Fibroblast of mammary gland (primary cell): ENCODE measurements at places on chromosomes 12 and 14.

DNA sequence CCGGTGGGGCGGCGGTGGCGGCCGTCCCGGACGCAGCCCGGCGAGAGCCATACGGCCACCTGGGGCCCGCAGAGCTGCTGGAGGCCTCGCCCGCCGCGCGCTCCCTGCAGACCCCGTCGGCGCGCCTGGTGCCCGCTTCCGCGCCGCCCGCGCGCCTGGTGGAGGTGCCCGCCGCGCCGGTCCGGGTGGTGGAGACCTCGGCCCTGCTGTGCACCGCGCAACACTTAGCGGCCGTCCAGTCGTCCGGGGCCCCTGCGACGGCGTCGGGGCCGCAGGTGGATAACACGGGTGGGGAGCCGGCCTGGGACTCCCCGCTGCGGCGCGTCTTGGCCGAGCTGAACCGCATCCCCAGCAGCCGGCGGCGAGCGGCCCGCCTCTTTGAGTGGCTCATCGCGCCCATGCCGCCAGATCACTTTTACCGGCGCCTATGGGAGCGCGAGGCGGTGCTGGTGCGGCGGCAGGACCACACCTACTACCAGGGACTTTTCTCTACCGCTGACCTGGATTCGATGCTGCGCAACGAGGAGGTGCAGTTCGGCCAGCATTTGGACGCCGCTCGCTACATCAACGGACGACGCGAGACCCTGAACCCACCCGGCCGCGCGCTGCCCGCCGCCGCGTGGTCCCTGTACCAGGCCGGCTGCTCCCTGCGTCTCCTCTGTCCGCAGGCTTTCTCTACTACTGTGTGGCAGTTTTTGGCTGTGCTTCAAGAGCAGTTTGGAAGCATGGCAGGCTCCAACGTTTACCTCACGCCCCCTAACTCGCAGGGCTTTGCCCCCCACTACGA, 716 bp downstream of the RIOX1 start:
- peak; percentile 57 for DNase-seq

DNA sequence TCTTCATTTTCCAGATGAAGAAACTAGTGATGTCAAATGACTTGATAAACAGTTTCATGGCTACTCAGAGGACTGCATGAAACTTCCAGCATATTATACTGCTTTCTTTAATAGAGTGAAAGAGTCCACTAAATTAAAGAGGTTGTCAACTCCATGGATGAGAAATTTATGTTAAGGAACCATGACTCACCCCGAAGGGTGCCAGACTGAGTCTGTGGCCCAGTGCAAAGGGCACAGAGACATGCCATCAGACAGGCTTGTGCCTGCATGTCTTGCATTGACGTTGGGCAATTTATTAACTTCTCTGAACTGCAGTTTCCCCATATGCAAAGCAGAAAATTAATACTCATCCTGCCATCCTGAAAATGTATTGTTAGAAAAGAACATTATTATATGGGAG, 382.4 kb downstream of the APAF1 start:
- no peak for DNase-seq

GRCh38 chr12:101642115-101643067, 47.6 kb downstream of the MYBPC1 start:
- DNase-seq = no peak

- DNase-seq = no peak
Measured at GRCh38 chr14:61429316-61429715, 107.9 kb downstream of the PRKCH start.

- DNase-seq = no peak
Measured at GRCh38 chr14:87748558-87748957, 244.4 kb downstream of the GALC start.
